ENCODE measurements at places on chromosomes 7 and 10.

DNA sequence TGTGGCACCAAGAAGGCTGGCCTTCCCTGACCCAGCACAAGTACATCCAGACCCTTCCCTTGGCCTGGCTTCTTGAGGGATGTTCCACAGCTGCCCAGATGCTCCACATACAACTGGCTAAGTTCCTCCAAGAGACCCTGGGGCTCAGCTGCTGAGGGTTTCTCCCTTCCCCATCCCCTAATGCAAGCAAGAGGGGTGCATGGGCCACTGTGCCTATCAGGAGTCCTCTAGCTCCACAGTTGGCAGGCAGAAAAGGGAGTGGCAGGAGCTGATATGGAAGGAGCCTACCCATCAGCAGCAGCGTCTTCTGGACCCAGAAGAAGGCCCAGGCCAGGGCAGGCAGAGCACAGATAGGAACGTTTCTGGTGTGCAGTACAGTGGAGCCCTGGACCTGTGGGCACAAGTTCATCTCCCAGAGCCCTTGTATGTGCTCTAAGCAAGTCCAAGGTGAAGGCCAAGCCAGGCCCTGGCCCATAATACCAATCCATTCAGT lies 26.2 kb downstream of the VSIR start:
- no peak for DNase-seq

DNA sequence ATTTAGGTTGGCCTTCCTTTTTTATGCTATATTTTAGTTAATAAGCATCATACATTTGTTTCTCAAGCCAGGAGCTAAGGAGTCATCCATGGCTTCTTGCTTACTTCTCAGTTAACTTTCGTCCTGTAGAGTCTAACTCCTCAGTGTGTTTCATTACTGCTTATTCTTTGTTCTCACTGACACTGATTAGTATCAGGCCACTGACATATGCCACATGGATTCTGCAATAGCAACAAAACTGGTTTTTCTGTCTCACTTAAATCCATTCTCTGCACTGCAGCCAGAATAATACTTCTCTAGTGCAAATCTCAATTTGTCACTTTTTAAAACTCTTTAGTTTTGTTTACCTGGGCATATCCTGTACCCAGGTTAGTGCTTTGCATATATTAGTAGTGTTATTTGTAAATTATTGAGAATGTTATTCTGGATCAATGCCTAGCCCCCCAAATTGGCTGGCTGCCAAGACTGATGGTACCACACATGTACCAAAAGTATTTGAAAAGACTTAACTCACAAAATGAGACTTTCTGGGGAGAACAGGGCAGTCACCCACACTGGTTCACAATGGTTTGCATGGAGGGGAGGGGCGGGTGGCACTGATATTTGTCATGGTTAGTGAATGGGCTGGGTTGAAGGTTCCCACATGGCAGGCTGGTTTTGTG lies 79.1 kb downstream of the CCSER2 start:
- DNase-seq = no peak

- no peak for DNase-seq
Observed at GRCh38 chr7:94908323-94909178, 1.2 kb downstream of the PPP1R9A start.

GRCh38 chr7:90698616-90699015 lies 102.5 kb downstream of the CDK14 start:
- no peak for DNase-seq

GRCh38 chr10:102299873-102300272 lies 54.5 kb downstream of the GBF1 start:
- DNase-seq = no peak
